ENCODE measurements at places on chromosomes 1 and 21.

DNA sequence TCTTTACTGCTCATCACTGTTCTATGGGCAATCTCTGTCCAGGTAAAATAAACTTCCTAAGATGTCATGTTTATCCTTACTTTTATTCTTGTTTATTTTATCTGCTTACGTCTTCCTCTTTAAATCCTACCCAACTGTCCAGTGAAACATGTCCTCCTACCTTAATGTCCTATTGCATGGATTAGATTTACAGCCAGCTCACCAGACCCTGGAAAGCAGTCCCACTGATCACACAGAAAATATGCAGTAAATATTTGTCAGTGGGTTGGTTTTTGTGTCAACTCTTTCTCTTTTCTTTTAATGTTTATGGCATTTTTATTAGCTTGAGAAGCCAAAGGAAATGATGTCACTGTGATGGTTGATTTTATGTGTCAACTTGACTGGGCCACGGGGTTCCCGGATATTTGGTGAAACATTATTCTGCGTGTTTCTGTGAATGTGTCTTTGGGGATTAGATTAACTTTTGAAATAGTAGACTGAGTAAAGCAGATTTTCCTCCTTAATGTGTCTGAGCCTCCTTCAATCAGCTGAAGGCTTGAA, 258.3 kb downstream of the SRGAP2C start:
- no peak for DNase-seq

- DNase-seq: no peak
Measured at GRCh38 chr1:234842726-234843641, 233.0 kb upstream of the IRF2BP2 start.

GRCh38 chr1:20120796-20121195, 1.5 kb upstream of the PLA2G2D start:
- DNase-seq: no peak

GRCh38 chr1:11473491-11474034, 5.4 kb upstream of the DISP3 start:
- DNase-seq: peak; percentile 46

GRCh38 chr21:45000637-45001133, 60.9 kb downstream of the SLX9 start:
- DNase-seq: peak; percentile 18

DNA sequence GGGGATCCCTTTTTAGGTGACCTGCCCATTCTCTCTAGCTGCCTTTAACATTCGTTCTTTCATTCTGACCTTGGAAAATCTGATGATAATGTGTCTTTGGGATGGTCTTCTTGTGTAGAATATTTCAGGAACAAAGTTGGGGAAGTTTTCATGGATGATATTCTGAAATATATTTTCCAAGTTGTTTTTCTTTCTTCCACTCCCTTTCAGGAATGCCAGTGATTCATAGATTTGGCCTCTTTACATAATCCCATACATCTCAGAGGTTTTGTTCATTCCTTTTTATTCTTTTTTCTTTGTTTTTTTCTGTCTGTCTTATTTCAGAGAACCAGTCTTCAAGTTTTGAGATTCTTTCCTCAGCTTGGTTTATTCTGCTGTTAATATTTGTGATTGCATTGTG, 13.9 kb upstream of the SCMH1 start:
- DNase-seq: peak; percentile 20

GRCh38 chr1:230394741-230395140, 31.4 kb downstream of the PGBD5 start:
- no peak for DNase-seq

DNA sequence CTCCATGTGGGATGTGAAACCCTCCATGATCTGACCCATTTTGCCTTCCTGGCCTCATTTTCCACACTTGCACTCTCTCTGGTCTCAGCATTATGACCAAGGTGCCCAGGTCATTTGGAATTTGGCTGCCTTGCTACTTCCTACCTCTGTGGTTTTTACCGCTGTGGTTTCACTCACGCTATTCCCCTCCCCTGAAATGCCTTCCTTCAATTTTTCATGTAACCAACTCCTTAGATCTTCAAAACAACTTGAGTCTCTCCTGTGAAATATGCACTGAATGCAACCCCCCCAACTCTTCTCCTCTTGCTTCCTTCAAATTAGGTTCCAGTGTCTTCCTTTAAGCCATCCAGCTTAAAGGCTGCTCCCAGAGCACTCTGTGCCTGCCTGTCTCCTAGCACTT, 50.1 kb downstream of the PHC2 start:
- no peak for DNase-seq

DNA sequence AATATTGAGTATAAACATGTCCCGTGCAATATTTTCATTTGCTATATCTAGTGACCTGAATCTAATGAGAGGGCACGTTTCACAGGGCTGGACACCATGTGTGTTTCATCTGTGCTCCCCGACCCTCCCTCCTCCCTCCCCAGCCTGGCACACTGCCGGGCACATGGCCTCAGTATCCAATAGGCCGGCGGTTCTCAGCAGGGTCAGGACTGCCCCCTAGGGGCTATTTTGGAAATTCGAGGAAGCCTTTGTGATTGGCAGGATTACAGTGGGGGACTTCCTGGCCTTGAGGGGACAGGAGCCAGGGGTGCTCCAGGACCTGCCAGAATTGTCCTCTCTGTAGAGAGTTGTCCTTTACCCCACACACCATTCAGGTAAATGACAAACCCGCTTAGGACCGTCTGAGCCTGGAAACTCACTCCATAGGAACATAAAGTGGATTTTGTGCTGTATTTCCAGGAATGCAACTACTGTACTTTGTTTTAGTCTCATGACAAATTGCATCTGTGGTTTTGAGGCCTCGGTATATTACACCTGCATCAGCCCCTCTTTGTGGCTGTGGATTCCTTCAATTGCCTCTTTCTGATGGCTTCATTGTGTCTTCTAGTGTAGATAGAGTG, 109.5 kb upstream of the SIM2 start:
- peak; percentile 35 for DNase-seq

- DNase-seq: no peak
Measured at GRCh38 chr1:109383087-109383779, 14.5 kb downstream of the SORT1 start.

GRCh38 chr1:33185541-33185940, 3.7 kb upstream of the TRIM62 start:
- DNase-seq: no peak

DNA sequence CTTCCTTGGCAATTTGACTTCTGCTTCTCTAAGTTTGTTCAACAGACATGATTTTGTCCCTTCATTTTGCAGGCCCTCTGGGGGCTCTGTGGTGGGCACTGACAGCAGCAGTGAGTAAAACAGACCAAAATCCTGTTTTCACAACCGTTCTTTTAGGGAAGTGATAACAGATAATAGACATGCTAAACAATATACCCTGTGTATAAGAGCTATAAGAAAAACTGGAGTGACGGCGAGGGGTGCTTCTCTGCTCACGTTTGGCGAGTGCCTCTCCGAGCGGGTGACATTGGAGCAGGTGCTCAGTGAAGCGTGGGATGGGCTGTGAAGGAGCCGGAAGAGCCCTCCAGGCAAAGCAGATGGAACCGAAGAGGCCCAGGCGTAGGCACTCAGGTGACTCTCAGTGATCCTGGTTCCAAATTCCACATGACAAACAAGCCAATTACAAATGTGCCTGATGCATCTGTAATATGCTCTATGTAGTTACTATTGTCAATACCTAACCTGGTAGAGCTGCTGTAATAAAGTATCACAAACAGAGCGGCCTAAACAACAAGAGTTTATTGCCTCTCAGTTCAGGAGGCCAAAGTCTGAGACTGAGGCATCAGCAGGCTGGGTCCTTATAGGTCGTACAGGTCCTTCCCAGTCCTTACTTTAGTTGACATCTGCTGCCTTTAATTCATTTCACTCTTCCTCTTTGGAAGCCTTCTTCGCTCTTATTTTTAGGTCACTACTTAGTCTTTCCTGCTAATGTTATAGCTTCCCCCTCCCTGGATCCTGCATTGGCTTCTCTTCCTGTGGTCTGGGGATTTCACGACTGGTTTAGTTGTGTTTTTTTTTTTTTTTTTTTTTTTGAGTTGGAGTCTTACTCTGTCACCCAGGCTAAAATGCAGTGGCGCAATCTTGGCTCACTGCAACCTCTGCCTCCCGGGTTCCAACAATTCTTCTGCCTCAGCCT, 20.1 kb downstream of the OR2B11 start:
- no peak for DNase-seq

DNA sequence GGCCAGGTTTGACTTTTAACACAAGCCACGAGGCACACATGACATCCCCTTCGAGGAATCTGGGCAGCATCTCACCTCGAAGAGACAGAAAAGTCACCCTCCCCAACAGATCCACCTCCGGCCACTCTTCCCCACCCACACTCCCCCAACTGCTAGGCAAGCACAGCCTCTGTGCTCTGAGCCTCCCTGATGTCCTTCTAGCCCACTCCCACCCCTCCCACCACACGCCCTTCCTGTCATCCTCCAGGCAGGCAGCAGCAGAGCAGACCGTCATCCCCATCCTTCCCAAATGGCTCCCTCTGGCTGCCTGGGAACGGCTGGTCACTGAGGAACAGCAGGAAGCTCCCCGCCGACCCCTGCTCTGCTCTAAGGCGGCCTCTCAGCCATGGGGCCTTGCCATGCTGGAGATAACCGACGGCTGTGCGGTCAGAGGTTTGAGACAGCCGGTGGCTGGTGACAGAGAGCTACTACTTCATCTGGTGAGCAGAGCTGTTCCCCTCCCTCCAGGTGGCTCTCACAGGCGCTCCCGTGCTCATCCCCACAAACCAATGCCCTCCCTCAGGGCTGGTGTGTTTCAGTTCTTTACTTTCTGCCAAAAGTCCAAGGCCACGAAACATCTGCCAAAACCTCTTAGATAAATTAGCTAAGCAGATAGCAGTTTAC, 25.6 kb downstream of the NPHP4 start:
- no peak for DNase-seq

- DNase-seq: no peak
Measured at GRCh38 chr21:39346671-39347331, 2.1 kb downstream of the HMGN1 start.

- DNase-seq: no peak
Measured at GRCh38 chr21:35348686-35349085, 299.6 kb upstream of the RUNX1 start.

DNA sequence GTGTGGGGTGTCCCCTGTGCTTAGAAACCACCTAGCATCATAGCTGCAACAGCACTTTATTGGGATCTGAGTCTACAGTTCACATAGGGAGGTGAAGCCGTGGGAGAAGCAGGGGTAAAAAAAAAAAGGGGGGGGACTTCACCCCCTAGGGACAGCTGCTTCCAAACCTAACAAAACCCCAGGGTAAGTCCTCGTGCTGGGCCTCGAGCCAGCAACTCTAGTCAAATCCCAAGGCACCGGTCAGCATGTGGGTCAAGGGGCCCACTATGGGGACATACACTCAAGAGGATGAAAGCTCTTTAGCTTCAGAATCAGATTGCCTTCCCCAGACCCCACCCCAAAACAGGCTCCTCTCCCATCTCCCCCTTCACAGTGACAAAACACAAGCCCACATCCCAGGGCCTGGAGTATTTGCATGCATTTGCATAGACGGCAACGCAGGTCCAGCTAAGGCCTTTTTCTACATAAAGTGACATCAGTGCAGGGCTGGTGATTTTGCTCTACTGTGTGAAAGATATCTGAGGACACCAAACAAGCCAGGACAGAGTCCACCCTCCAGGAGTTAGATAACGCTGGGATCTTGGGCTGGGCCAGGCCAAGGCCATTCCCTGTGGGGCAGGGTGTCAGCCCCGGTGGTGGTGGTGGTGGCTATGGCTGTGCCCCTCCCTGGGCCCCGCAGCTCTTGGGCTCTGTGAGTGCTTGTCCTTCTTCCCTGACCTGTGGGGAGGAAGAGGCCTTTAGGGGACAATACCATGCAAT, 8.1 kb upstream of the PMVK start:
- no peak for DNase-seq

GRCh38 chr1:62778208-62778607, 5.7 kb upstream of the ATG4C start:
- DNase-seq: peak; percentile 59

GRCh38 chr1:84253036-84253435, 48.5 kb upstream of the SAMD13 start:
- peak; percentile 9 for DNase-seq

DNA sequence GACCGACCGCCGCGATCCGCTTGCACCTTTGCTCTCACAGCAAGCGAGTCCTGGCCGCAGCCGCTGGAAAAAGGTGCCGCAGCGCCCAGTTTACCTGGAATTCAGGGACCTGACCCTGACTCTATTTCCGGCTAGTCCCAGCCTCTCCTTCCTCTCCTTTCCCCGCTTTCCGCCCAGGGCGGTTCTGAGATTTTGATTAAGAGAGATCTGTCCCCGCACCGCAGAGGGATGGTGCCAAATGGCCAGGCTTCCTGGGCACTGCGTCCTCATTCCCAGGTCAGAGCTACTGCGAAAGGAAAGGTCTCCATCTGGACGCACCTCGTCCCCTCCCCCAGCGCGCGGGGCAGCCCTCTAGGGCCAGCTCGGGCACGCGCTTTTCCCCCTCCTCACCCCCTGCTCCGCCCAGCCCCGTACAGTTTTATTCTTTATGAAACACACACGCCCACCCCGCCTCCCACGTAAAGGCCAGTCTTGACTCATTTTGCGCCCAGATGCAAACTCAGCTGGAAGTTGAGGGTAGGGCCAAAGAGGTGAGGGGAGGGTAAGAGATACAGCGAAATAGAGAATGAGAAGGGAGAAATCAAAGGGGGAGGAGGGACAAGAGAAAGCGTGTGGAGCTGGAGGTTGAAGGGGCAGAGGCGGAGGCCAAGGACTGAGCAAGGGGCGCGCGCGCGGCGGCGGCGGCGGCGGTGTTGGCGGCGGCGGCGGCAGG, 411.8 kb upstream of the ESRRG start:
- DNase-seq: peak; percentile 20

DNA sequence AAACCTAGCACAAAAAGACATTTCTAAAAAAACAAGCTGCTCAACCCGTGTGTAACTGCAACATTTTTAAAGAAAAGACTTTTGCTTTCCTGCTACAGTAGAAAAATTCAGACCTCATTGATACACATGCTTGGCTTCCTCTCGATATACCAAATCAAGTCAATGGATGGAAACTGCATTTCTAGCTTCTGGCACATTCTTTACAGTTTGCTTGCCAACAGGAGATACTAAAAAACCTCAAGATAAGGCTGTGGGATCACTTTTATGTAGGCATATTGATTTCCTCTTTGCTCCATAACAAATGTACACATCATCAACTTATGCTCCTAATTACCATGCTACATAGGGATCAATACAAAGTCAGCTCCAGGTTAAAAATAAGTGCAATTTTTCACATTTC, 178.4 kb downstream of the SIPA1L2 start:
- DNase-seq: no peak

- DNase-seq: peak; percentile 61
Measured at GRCh38 chr1:183841550-183841949, 36.6 kb downstream of the RGL1 start.

- DNase-seq: no peak
Measured at GRCh38 chr1:151811181-151811580, 6.0 kb upstream of the LINGO4 start.

- no peak for DNase-seq
Measured at GRCh38 chr1:94768036-94768435, 52.1 kb upstream of the SLC44A3 start.

- DNase-seq: peak; percentile 4
Measured at GRCh38 chr1:20405893-20406604, 80.0 kb downstream of the CAMK2N1 start.

- no peak for DNase-seq
Measured at GRCh38 chr1:198649232-198649967, 10.6 kb downstream of the PTPRC start.

- DNase-seq: no peak
Measured at GRCh38 chr1:7360526-7360925, 410.6 kb upstream of the VAMP3 start.

All from epithelial cell of esophagus (primary cell).